ENCODE measurements at places on chromosomes 12 and 14. TPM values are rescaled to one million over a fixed set of nuclear protein-coding genes. Genes with fewer than 3 reads are reported as not detected.

DNA sequence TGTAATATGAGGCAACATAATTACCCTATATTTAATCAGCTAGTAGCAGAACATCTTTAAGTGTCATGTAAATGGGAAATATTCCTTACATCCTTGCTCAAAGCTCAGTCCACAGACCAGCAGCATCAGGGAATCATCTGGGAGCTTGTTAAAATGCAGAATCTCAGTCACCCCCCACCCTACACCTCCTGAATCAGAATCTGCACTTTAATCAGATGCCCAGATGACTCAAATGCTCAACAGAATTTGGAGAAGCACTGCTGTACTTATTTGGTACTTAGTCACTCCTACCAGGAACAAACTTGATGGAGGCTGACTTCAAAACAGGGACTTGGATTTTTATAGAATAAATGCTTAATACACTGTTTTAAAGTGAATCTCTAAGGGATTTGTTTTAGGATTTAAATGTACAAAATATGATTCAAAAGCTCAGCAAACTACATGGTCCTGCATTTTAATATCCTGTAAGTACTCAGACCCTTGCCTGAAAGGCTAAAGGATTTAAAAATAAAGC is 96.5 kb downstream of the ARMH4 start:
- no peak for DNase-seq

GRCh38 chr12:109016978-109017377 is 3.9 kb downstream of the SVOP start:
- DNase-seq: no peak

- no peak for DNase-seq
Observed at GRCh38 chr12:93783832-93784231, 106.7 kb downstream of the CRADD start.

GRCh38 chr12:30026621-30027234 is 243.0 kb upstream of the TMTC1 start:
- DNase-seq: no peak

- DNase-seq: no peak
Observed at GRCh38 chr14:46034305-46034704, 617.3 kb downstream of the RPL10L start.

GRCh38 chr14:102215071-102215470 is 75.4 kb downstream of the WDR20 start:
- peak; percentile 19 for DNase-seq

GRCh38 chr14:58944968-58945356 is 243.5 kb upstream of the DAAM1 start:
- no peak for DNase-seq

DNA sequence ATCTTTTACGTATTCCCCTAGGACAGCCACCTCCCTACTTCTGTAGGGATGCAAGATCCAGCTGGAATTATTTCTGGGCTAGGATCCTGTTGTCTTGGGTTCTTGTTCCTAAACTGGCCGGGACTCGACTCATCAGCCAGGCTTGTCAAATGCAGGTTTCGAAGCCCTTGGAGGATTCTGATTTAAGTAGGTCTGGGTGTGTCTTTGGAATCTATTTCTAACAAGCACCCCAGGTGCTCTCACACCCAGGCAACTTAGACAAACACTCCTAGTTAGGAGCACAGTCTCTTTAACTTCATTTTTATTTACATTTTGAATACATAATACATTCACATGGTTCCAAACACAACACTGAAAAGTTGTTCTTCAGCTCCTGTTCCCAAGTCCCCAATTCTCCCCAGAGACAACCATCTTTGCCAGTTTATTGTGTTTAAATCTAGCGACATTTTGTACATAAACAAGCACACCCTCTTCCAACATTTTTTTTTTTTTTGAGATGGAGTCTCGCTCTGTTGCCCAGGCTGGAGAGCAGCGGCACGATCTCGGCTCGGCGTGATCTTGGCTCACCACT is 20.9 kb downstream of the MORN3 start:
- no peak for DNase-seq

GRCh38 chr12:55024575-55024974 is 4.8 kb downstream of the NEUROD4 start:
- DNase-seq: no peak

- DNase-seq: no peak
Observed at GRCh38 chr14:77085538-77085937, 12.5 kb upstream of the CIPC start.

GRCh38 chr14:31024577-31025366 is 677 bp upstream of the AP4S1 start:
- no peak for DNase-seq

DNA sequence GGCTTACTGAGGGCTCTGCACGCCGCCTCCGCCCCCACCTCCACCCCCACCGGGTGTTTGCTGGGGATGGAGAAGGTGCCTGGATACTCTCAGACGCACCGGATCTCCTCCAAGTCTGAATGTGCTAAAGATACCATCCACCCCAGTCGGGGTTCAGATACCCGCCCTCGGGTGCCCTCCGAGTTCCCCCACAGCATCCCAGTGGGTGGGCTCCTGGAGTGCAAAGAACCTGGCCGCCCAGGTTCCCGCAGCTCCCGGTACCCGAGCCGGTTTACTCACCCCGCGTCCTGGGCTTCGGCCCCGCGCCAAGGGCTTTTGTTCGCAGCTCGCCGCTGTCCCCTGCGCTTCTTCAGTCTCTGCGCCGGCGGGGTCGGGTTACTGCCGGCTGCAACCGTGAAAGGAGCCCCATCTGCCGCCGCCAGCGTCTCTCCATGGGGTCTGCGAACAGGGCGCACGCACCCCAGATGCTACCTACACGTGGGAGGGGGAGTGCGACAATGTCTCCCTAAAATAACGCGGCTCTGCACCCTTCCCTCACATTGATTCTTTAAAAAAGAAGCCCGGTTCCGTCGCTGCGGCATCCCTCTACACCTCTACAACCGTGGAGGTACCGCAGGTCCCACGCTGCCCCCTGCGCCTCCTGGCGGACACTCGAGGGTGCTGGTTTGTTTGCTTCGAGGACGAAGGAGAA is at the start of gene CCDC177:
Gene CCDC177 (minus strand): TSS at position 609 of the 691 bp plus-strand sequence. CDS start 1,249 bp downstream, outside the sequence.
- no peak for DNase-seq

- DNase-seq: peak; percentile 52
Observed at GRCh38 chr12:32533971-32534590, 134.7 kb downstream of the FGD4 start.

- no peak for DNase-seq
Observed at GRCh38 chr12:77239617-77240016, 174.2 kb upstream of the E2F7 start.

- no peak for DNase-seq
Observed at GRCh38 chr12:69663726-69664125, 35.4 kb downstream of the BEST3 start.

DNA sequence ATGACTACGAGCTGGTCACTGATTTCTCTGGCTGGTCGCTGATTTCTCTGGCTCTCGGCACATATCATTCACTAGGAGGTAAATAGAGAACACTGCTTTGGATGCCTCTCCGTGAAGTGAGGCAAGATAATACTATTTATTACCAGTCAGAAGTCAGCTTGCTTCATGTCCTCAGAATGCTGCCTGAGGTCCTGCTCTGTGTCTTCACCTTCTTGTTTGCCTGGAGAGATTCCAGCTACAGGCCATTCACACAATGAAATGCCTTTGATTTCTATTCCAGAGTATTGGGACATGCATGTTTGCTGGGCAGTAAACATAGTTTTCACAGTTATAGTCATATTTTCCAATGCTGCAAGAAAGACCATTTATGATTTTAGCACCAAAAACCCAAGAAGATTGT is 106.7 kb downstream of the AEBP2 start:
- no peak for DNase-seq

DNA sequence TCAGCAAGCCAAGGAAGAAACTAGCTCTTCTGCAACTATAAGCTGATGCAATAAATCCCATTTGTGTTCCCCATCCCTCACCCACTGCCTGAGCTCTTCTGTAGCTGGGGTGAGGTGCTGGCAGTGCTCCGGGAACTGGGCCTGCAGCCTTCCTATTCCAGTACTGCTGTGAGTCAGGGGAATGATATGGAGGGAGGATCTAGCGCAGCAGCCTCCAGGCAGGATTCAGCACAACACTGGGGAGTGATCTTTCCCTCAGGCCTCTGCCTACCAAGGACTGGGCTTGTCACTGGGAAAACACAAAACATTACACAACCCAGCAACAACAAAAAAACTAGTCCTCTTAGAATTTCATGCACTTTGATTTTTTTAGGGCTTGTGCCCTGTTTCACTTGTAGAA is 58.7 kb downstream of the ST8SIA1 start:
- DNase-seq: peak; percentile 87

- no peak for DNase-seq
Observed at GRCh38 chr12:88574278-88574677, 6.0 kb downstream of the KITLG start.

DNA sequence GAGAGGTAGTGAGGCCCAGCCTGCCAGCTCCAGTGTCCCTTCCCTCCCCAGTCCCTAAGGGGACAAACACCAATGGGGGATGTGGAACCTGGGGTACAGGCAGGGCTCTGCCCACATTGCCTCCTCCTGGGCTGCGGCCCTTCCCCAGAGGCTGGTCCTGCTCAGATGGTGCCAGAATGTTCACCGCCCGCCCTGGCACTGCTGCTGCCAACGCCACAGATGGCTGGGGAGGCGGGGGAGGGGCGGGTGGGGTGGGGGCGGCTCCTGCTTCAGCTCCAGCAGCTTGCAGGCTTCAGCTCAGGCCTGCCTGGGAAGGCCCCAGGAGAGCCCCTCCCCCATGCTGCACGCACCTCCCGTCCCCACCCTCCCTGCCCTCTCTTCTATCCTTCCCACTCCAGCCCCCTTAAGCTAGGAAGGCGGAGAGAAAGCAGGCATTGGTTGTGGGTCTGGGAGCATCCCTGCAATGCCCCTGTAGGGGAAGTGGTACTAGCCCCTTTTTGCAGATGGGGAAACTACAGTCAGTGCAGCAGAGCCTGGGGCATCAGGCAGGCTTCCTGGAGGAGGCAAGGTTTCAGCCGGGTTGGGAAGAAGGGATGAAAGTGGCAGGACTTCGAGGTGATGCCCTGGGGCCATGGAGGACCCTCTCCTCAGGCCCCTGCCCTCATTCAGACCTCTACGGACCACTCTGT is 2.0 kb upstream of the BEGAIN start:
- no peak for DNase-seq

DNA sequence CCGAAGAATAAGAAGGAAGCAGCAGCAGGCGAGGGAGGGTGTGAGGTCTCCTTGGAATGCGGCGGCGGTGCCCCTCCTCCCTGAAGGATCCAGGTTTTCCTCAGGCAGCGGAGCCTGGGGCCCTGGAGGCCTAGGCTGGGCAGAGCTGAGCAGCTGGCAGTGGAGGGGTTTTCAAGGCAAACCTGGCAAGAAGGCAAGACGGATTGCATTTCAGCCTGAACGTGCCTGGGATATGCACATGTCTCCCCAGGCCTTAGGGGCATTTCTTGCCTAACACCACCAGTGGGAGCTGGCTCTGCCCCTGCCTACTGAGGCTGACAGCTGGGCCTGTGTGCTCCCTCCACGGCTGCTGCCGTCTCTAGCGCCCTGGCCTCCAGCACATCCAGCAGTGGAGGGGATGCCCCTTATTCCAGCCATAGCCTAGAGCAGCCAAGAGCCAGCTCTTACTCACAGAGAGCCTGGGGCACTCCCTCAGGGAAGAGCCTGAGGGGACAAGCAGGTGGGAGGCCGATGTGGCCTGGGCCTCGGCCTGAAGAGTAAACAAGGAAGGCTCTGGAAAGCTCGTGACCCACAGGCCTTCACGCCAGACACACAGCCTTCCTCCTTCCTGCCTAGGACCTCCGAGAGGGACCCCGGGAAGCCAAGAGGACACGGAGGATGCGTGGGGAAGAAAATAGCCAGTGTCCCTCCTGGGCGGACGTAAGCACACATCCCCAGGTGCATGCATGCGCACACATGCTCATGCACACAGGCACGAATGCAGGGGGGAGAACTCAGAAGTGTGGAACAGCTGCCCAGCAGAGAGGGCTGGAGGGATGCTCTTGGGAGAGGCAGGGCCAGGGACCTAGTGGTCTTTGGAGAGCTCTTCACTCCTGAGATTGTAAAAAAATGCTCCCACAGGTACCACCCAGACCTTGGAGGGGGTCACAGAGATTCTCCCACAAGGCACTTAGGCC is 23.0 kb upstream of the EIF2B2 start:
- no peak for DNase-seq

- peak; percentile 98 for DNase-seq
Observed at GRCh38 chr14:105473677-105474482, 741 bp upstream of the CRIP2 start.

DNA sequence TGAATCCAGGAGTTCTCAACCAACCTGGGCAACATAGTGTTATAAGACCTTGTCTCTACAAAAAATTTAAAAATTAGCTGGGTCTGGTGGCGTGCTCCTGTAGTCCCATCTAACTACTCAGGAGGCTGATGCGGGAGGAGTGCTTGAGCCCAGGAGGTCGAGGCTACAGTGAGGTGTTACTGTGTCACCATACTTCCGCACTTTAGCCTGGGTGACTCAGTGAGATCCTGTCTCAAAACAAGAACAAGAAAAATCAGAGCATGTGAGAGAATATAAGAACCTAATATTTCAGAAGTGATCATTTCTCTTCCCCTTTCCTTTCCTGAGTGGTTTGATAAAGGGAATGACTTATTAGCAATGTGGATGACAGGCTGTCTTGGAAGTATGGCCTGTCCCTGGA is 9.5 kb downstream of the TRAF3 start:
- no peak for DNase-seq

DNA sequence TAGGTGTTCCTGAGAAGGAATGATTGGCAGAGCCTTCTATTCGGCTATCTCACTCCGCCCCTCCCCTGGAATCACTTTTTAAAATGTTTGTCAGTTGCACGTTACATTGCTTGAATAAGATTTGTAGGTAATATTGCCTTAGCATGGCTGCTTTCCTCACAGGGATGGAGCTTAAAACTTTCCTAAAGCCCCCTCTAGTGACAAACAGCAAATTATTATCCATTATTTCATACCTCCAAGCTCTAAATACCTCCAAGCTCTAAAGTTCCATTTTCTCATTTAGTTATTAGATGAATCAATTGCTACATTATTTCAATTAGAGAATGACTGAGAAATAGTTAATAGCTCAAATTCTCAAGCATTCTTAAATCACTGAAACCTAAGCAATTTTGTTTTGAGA is 5.1 kb upstream of the SPATA7 start:
- no peak for DNase-seq

- peak; percentile 8 for DNase-seq
Observed at GRCh38 chr12:26195641-26196420, 458 bp downstream of the SSPN start.

The TEX22 gene
- not detected for total RNA-seq

The TSPAN9 gene
- 50.2 TPM for total RNA-seq

The NUP107 gene
- total RNA-seq: 28.0 TPM

The NEUROD4 gene
- not detected for total RNA-seq

The ACACB gene
- total RNA-seq: 51.3 TPM

The DUSP16 gene
- 12.9 TPM for total RNA-seq

The ARHGEF25 gene
- total RNA-seq: 73.8 TPM

The LMNTD1 gene
- total RNA-seq: not detected

The ZFHX2 gene
- 0.49 TPM for total RNA-seq

The PIWIL1 gene
- not detected for total RNA-seq

The CISTR gene
- not detected for total RNA-seq

The PTGDR gene
- total RNA-seq: 2.9 TPM

The TROAP gene
- 0.27 TPM for total RNA-seq

All from thoracic aorta (tissue), 2 donors.